RKO (cell line): ENCODE measurements at places on chromosomes 5 and 9.
A peak's percentile ranks its signal among the peaks of the same experiment; 100 is the strongest.

GRCh38 chr9:101636247-101636646 lies 41.5 kb upstream of the PPP3R2 start:
- no peak for DNase-seq

GRCh38 chr9:127796225-127796813 lies 6.4 kb upstream of the FPGS start:
- DNase-seq, result peak; percentile 40

DNA sequence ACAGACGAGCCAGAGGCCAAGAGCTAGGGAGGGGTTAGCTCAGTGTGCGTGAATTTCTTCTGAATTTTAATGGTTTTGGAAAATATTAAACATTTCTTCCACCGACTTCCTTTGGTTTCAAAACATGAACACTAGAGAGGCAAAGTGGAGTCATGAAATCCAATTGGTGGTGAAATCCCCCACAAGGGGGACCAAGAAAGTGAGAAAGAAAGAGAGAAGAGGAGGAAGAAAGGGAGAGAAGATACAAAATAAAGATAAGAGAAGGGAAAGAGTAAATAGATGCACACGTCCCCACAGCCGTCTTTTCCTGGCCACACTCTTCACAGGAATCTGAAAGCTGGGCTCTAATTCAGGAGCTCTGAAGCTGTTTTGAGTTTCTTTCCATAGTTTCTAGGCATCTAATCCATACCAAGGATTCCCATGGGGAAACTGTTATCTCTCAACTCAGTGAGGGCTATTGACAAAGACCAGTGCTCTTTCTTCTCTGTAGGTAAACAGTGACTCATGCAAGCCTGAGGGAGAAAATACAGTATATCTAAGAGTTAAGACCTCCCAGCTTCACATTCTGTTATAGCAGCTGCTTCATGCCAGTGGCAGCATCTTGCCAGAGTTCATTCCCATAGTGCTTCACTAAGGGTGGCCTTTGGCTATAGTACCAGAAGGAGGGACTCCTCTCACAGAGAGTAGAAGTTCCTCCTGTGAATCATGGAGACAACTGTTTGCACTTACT lies 115.8 kb upstream of the LIFR start:
- no peak for DNase-seq

- no peak for DNase-seq
Observed at GRCh38 chr5:39195198-39195826, 24.1 kb downstream of the FYB1 start.

GRCh38 chr9:123087359-123087888 lies 54.0 kb downstream of the GPR21 start:
- DNase-seq, result no peak

DNA sequence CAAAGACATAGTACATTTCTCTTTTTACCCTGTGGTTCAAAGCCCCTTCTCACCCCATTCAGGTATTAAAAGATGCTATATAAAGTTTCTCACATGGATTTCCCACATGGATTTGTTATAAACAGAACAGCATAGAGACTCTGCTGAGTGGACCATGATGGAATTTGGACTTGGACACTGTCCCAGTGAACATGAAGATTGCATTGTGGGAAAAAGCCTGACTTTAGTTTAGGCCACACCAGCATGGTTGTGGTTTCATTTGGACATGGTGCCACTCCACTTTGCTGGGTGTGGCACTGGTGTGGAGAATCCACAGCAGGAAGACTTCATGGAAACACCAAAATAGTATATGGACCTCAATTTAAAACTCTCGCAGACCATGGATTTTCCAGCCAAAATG lies 124.6 kb downstream of the ARHGAP26 start:
- DNase-seq, result no peak

- no peak for DNase-seq
Observed at GRCh38 chr9:75116306-75116705, 28.0 kb downstream of the OSTF1 start.

- peak; percentile 77 for DNase-seq
Observed at GRCh38 chr9:1005043-1005667, 28.7 kb downstream of the DMRT3 start.
